A673 (cell line): ENCODE measurements at places on chromosomes 3 and 15.

DNA sequence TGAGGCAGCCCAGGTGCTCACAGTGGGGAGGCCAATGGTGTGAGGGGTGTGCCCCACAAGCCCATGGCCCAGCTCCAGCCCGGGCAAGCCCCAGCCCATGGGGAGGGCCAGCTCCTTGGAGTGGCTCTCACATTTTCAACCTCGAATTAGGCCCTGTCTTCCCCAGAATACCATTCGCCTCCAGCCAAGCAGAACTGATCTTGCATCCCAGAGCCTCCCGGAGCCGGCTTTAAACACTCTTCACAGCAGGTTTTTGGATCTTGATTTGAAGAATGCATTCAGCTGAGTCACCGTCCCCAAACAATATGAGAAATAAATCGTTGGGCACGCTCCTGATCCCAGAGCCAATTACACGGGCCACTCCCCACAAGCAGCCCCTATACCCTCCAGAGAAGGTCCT, 23.7 kb downstream of the TPRA1 start:
- DNase-seq = peak; percentile 90

GRCh38 chr15:23629234-23629805, 18.3 kb downstream of the MAGEL2 start:
- DNase-seq = peak; percentile 2

DNA sequence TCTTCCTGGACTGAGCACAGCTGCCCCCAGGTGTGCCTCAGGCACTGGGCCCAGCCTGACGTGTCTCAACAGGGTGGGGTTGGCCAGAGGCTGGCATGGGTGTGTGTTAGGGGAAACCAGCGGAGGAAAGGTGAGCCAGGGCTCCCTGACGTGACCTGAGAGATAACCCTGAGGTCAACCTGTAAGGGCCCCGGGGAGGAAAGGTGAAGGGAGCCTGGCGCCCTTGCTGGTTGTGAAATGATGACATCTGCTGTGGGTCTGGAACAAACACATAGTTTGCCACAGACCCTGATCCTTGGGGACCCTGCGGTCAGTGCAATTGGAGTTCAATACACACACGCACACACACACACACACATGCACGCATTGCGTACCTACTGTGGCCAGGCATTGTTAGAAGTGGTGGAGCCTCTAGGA, 100.2 kb upstream of the TLE3 start:
- no peak for DNase-seq

DNA sequence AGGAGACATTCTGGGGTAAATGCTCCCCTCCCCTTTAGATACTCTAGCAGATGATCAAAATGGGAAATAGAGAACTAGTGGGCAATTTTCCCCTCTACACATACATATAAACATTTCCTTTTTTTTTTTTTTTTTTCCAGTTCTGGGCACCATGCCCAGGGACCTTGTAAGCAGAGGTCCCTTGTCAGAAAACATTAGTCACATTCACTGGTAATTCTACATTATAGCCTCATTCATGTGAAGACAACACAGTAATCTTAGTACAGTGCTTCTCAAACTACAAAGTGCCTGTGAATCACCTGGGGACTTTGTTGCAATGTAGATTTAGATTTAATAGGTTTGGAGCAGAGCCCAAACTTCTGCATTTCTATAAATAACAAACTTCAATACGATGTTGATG, 60.1 kb upstream of the ACTC1 start:
- peak; percentile 54 for DNase-seq

- no peak for DNase-seq
Measured at GRCh38 chr15:70345251-70346019, 247.7 kb upstream of the TLE3 start.

DNA sequence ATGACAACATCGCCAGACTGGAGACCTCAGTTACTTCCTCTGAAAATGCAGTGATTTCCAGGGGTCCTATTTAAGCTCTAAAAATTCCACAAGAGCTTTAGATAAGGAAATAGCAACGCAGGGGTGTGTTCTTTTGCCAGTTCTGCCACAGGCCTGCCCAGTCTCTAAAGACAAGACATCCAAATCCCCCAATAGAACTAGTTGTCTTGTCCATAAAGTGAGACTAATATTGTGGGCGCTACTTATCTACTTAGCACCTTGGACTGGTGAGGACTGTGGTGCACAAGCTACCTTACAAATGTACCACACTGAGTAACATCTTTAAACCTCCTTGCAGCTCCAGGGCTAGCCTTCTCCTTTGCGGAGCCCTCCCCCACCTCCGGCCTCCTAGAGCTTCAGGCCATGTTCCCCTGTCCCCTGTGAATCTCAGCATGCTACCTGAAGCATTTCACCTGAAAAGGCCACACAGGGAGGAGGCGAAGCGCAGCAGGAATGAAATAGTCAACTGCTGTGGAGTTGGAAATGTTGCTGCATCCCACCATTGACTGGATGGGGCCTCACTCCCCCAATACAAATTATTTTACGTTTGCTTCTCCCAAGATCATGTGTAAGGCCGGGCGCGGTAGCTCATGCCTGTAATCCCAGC, 9.6 kb upstream of the LRRC2 start:
- no peak for DNase-seq

DNA sequence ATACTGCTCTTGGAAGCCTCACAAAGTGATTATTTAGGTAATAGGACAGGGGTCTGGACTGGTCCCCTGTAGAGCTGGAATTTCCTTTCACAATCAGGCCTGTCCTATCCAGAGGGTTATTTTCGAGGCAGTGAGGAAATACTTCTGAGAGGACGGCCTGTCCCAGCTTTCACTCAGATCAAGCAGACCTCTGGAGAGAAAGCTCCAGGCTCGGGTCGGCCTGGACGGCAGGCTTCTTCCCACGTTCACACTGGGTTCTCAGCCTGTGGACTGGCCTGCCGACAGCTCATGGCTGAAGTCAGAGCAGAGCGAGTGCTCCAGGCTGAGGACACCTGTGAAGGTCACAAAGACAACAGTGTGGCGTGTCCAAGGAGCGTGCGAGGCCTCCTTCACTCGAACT, 405.3 kb downstream of the VPS13C start:
- DNase-seq = no peak

- DNase-seq = no peak
Measured at GRCh38 chr3:160893207-160893606, 137.2 kb downstream of the PPM1L start.

DNA sequence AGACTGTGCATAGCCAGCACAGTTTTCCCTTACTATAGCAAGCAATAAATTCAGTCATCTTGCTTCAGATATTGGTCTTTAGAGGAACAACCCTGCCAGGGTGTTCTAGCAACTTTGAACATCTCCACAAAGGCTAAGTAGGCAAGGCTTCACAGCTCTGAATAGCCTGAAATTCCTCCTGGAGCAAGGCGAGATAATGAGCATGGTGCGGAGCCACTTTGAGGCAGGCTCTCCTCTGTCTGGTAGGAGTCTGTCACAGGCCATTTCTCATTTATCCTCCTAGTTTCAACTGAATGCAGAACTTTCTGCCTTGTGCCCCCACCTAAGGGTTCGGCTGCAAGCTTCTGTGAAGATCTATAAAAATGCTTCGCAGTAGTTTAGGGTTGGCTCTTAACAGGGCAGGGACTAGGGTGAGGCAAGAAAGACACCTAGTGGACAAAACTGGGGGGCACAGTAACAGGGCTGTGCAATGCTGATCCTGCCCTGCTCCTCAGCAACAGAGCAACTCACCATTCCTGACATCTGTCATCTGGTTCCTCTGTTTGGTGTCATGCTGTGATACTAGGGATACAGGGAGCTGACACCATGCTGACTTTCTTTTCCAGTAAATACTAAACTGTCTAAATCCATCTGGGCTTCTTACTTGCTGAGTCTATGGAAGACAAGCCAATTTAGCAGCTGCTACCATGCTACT, 16.6 kb upstream of the EHHADH start:
- peak; percentile 57 for DNase-seq

GRCh38 chr3:141109751-141110150, 58.6 kb downstream of the SPSB4 start:
- DNase-seq = no peak

DNA sequence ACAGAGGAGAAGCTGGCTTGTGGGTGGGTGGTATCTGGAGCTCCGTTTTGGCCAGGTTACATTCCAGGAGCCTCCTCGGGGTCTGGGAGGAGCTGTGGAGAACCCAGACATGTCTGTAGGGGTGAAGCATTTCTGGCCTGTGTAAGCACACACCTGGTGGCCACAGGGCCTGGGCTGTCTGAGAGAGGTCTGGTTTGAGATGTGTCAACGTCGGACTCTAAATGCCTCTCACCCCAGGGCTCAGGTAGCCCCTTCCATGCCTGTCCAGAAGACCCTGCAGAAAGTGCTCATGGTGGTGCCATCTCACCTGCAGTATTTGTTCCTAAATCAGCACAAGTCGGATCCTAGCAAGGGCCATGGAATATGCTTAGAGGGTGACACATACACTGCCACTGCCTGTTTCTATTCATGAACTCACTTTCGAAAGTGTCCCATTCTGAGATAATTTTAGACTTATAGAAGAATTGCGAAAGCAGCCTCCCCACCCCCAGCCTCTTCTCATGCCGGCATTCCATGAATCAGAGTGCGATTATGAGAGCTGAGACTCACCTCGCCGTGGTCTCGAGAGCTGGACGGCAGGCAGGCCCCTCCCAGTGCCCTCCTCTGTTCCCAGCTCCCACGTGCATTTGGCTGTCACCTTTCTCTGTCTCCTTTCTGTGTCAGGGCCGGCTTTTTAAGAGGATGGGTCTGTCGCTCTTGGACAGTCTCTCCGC, 63.7 kb downstream of the KLF15 start:
- peak; percentile 62 for DNase-seq

- no peak for DNase-seq
Measured at GRCh38 chr15:45387380-45388007, 9.2 kb upstream of the GATM start.

- no peak for DNase-seq
Measured at GRCh38 chr3:25293736-25294135, 134.3 kb upstream of the RARB start.

DNA sequence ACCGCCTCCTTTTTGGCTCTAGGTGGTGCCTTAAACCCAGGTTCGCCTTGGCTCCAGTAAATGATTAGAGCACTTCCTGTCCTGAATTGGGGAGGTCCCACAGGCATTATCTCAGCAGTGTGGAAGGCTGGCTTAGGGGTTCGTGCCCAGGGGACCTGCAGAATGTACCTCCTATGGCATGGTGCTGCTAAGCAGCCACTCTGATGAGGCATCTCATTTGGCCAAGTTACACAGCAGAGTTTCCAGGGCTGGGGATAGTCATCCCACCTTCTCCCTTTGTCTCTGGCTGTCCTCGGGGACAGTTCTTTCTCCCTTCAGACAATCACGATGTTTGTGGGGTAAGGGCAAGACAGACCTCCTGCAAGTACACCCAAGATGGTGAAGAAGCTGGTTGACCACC, 371.2 kb downstream of the VPS13C start:
- DNase-seq = no peak

DNA sequence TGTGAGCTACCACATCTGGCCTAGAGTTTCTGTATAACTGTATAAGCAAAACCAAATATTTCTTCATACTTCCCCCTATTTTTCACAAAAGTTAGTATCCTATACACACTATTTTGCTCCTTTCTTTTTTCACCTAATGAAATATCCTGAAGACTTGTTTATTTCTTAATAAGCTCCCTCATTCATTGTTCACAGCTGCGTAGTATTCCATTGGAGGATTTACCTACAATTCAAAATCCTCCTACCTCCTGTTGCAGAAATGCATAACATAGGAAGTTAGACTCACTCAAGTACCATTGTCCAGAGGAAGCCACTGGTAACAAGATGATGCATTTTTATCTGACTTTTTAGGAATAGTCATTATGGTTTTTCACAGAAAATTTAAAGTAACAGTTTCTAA, 29.6 kb upstream of the TBC1D21 start:
- DNase-seq = no peak

DNA sequence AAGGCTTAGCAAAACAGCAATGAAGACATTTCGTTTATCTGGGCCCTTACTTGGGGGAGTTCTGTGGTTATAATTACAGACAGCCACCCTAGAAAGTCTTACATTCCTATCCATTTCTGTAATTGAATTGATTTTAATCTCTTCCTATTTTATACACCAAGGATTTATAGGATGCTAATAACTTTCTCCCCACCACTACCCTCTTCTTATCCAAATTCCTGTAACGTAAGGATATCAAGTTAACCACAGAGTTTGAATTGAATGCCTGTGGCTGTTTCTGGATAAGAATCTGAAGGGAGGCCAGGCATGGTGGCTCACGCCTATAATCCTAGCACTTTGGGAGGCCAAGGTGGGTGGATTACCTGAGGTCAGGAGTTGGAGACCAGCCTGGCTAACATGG, 78.6 kb downstream of the MLH1 start:
- DNase-seq = no peak

GRCh38 chr3:54360320-54360719, 238.0 kb downstream of the CACNA2D3 start:
- no peak for DNase-seq

DNA sequence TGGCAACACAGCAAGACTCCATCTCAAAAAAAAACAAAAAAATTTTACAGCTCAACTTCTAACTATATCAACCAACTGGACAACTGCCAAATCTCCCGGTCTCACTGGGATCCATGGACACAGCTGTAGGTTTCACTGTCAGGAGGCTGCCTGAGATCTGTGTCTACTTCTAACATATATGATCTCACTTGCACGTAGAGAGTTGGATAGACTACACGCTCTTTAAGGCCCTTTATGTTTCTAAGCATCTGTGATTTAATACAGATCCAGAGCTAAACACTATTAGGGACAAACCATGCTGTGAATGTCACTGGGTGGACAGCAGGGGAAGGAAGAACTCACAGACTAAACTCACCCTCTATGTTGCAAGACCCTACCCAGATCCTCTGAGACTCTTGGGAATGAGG, 13.0 kb upstream of the APOD start:
- no peak for DNase-seq

- DNase-seq = peak; percentile 85
Measured at GRCh38 chr15:69394556-69395282, 19.4 kb upstream of the KIF23 start.

DNA sequence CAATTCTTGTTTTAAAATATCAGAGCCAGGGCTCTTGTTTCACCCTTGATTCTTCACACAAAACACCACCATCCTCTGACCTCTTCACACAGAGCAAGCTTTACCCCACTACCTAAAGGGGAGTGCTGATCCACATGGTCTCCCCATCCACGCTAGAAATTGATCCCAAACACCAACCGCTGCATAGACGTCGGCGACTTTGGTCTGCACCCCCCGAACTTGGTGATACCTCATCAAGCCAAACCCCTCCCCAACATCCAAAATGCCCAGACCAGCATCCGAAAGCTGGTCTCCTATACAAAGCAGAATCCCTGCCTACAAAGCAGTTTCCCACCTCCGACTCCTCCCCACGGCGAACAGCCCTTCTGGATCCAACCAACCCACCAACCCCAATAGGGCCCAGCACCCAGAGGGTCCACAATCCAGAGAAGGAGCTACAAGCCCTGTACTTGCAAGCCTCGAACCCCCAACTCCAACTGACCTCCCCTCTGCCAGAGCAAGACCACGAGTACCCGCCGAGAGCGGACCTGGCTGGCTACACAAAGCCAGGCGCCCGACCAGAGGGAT, 25.8 kb upstream of the MTHFS start:
- peak; percentile 6 for DNase-seq

- no peak for DNase-seq
Measured at GRCh38 chr3:191962324-191962723, 501.4 kb downstream of the PYDC2 start.
